ENCODE measurements at places on chromosomes 6 and 20.
A peak's percentile ranks its signal among the peaks of the same experiment; 100 is the strongest.

- DNase-seq: no peak
These were observed 61.3 kb upstream of the RNF24 start for GRCh38 chr20:4076671-4077070.

- no peak for DNase-seq
These were observed 7.7 kb downstream of the CLPSL1 start for GRCh38 chr6:35788423-35788982.

DNA sequence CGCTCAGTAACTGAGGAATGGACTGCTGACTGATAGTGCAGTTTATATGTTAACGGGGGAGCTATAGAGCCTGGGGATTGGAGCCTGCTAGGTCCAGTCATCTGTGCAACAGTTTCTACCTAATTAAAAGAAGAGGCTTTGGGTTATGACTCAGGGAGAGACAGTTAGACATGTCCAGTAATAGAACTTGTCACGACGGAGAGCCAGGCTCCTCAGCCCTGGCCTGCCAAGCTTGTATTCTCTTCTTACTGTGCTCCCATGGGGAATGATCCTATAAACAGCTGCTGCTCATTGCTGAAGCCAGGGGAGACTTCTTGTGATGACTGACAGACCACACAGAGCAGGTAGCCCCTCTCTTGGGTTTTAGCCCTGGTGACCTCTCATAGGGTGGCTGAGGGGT, 69.3 kb downstream of the SYNJ2 start:
- DNase-seq: no peak

GRCh38 chr6:152673236-152673635, 24.5 kb upstream of the MYCT1 start:
- DNase-seq: no peak

- DNase-seq: no peak
These were observed 468.9 kb downstream of the PRKN start for GRCh38 chr6:162258647-162259046.

DNA sequence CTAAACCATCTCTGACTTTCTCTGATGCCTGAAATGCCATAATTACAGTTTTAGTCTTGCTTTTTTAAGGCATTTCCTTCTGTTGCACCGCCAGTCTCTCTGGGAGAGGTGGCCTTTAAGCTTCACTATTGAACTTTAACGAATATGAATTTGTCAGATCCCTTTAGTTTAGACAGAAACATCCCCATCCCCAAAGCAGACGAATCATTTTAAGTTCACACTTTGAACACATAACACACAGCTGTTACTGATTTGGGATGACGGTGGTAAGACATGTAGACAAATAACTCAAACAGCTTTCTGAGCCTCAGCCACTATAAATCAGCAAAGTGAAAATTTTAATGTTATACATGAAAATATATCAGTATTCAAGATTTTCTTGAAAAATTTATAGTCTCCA, 7.2 kb upstream of the IPCEF1 start:
- DNase-seq: no peak

- no peak for DNase-seq
These were observed 17.5 kb downstream of the LAMA5 start for GRCh38 chr20:62349556-62350097.

GRCh38 chr6:148507774-148508173, 165.1 kb downstream of the SASH1 start:
- DNase-seq: no peak

GRCh38 chr20:57198132-57199072, 68.0 kb downstream of the BMP7 start:
- DNase-seq: no peak

DNA sequence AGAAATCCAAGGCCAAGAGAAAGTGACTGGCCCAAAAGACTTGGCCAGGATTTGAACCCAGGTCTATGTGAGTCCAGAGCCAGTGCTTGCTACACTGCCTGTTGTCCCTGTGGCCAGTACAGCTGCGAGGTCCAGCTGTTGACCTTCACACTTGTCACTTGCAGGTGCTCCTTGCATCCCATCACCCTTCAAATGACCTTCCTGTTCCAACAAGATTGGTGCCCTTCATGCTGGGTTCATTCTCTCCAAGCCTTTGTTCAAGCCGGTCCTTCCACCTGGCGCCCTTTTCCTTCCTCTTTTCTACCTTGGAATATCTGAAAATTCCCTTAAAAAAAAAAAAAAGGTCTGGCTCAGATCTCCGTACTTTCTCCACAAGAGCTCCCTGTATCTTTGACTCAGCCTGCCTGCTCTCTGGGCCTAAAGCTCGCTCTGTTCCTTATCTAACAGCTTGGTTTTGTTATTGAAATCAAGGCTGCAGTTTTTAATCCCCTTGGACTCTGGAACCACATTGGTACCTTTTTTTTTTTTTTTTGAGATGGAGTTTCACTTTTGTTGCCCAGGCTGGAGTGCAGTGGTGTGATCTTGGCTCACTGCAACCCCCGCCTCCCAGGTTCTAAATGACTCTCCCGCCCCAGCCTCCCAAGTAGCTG, 22.2 kb upstream of the MRPS18A start:
- DNase-seq: no peak

GRCh38 chr6:156848533-156848932, 71.4 kb downstream of the ARID1B start:
- no peak for DNase-seq

- DNase-seq: no peak
These were observed 13.9 kb downstream of the CCN2 start for GRCh38 chr6:131937226-131937625.

- DNase-seq: no peak
These were observed 10.0 kb downstream of the YTHDF1 start for GRCh38 chr20:63205896-63206295.

GRCh38 chr6:165931675-165932074, 236.0 kb downstream of the TBXT start:
- no peak for DNase-seq

DNA sequence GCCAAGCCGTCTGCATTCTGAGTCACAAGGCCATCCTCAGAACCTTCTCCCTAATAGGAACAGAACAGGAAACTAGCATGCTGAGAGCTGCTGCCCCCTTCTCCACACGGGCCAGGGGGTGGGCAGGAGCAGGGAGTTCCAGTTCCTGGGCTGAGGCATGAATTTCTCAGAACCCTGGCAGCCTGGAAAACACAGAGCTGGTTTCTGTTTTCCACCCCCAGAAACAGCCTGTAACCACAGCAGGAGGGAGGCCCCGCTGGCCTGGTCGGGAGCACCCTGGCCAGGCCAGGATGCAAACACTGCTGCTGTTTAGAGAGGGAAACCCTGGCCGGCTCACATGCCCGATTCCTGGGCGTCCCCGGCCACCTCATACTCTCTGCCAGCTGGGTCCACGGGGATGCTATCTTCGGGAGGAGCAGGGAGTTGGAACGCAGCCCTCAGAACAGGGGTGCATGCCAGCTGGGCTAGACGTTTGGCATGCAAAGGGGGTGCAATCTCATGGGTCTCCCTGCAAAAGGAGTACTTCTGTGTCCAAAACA, 130.1 kb downstream of the NFATC2 start:
- DNase-seq: no peak

- DNase-seq: no peak
These were observed 28.7 kb upstream of the PHACTR3 start for GRCh38 chr20:59575653-59576052.

GRCh38 chr6:148324297-148324985, 18.2 kb upstream of the SASH1 start:
- DNase-seq: no peak

DNA sequence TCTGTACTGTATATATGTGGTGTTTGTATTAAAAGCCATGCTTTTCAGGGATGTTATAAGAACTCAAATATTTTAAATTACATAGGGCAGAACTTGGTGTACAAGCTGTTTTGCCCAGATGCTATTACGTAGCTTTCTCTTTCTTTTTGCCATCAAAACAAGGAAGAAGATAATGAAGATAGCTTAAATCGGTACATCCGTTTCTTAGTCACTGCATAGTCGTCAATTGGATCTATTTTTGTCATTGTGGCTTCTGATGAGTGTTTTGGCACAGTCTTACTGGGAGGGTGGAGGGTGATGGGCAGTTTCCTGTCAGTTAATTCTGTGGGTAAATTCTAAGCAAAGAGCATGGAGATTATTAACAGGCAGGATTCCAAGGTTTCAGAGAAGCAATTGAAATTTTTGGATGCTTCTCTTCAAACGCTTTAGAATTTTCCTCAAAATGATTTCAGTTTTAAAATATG, 649.1 kb upstream of the GJE1 start:
- DNase-seq: peak; percentile 87

- no peak for DNase-seq
These were observed 144.9 kb downstream of the TRMT11 start for GRCh38 chr6:126131246-126131645.

GRCh38 chr6:147999001-147999540, 343.6 kb upstream of the SASH1 start:
- no peak for DNase-seq

DNA sequence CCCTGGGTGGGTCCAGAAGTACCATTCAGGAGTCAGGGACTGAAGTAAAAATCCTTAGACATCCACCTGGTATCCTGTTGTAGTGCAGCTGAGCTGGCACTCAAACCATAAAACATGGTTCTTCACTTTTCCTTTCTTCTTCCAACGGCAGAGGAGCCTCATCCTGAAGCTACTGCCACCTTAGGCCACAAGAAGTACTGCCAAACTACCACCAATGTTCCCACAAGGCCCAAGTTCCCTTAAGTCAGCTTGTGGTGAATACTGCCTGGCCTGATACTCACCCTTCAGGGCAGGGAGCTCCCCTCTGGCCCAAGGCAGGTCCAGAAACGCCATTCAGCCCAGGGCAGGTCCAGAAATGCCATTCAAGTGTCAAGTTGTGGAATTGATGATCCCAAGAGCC, 1053.4 kb upstream of the CITED2 start:
- no peak for DNase-seq

GRCh38 chr6:30601815-30602641, 15.0 kb downstream of the PPP1R10 start:
- DNase-seq: no peak

DNA sequence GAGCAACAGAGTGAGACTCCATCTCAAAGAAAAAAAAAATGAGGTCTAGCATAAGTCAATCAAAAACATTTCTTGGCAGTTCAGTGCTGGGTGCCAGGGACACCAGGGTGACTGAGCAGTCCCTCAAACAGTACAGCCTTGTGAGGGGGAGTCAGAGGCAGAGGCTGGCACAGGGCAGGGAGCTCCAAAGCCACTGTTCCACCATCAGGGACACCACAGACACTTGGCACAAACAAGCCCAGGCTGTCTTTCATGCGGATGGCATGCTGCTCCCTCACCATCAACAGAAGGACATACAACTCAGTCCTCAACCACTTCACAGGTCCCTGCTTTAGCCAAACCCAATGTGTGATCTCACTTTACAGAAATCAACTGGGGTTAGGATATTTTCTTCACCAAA, 36.0 kb upstream of the GRM4 start:
- DNase-seq: peak; percentile 4

GRCh38 chr20:41167118-41167470, 29.8 kb downstream of the PLCG1 start:
- no peak for DNase-seq

Measured in CD4-positive, alpha-beta T cell treated with Interleukin-4 for 4 hours (primary cell).